HCT116 (cell line): ENCODE measurements at places on chromosomes 7 and 10.

DNA sequence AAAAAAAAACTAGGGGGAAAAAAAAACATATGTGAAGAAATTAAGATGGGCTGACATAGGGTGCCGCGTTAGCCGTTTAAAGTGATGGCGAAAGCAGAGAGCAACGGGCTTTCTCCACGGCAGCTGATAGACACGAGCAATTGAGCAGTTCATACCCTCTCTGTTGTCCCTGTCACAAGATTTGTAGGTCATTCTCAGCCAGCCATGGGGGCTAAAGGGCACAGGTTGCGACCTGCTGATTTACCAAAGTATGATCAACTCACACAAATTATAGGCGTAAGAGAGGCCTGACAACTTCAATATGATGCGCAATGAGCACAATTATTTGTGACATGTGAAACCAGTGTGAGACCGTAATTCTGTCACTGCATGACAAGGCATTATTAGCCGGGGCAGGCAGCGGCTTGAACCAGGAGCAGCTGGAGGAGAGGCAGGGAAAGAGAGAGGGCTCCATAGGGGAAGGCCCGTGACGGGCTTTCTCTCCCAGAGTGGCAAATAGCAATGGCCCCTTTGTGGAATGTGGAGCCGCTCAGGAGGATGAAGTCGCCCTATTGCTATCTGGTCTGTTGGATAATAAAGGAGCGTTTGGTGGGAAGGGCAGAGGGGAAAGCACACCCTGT lies 195.1 kb upstream of the HABP2 start:
- no peak for DNase-seq

DNA sequence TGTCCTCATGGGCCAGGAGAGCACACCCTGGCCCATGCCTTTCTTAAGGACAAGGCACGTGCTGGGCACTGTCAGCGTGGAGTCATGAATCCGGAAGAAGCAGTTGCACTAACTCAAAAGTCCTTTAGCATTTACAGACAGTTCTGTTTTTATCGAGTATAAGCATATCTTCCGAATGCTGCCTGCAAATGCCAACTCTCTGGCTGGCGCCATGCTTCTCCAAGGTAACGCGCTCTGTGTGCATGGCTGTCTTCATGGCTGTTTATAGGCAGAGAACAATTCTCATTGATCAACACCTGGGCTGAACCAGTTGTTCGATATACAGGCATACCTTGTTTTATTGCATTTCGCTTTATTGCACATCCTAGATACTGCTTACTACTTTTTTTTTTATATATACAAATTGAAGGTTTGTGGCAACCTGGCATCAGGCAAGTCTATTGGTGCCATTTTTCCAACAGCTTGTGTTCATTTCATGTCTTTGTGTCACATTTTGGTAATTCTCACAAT lies 28.0 kb upstream of the ZNRF2 start:
- no peak for DNase-seq

DNA sequence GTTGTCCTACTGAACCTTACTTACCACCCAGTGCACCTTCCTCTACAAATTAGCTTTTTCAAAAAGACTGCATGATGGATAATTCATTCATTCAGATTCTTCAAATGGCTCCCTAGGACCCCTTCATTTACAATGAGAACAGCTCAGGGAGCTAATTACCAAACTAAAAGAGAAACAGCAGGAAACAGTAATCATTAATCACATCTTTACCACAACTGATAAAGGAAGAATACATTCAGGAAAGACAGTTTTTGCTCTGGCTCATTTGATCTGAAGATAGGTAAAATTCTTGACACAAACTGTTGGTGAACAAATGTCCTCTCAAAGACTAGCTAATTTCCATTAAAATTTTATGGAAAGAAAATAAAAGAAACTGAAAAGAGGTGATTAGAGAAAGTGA lies 1652.7 kb upstream of the LRRTM3 start:
- DNase-seq, result no peak

- peak; percentile 69 for DNase-seq
Measured at GRCh38 chr7:83936056-83936708, 258.4 kb downstream of the SEMA3A start.
